ENCODE measurements at places on chromosomes 6 and 20.
A peak's percentile ranks its signal among the peaks of the same experiment; 100 is the strongest.

DNA sequence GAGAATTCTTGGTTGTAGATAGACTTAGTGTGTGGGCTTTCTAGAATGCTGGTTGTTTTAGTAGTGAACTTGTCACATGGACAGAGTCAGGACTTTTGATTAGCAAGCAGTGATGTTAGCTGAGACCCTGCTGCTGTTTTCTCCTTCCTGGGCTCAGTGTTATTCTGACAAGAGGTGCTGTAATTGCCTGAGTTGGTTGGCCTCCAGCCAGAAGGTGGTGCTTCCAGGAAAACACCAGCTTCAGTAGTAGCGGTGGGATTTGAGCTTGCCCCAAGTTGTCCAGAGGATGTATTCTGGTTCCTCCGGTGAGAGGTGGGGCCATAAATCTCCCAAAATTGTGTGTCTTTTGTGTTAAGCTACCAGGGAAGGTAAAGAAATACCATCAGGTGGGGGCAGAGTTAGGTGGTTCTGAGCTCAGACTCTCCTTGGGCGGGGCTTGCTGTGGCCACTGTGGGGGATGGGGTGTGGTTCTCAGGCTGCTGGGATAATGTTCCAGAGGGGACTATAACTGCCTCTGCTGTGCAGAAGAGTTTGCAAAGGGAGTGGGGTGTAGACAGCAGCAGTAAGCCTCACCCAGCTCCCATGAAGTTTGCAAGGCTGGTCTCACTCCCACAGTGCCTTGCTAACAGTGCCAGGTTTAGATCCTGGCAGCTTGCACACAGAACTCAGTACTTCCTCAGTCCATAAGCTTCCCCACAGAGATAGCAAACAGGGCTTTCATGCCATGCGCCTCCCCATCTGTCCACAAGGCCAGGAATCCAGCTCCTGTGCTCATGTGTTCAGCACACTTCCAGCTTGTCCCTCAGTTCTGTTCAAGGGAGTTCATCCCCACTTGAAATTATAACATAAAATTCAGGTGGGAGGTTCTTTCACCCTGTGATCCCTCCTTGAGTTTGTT lies 278.4 kb upstream of the PTCHD4 start:
- no peak for DNase-seq

DNA sequence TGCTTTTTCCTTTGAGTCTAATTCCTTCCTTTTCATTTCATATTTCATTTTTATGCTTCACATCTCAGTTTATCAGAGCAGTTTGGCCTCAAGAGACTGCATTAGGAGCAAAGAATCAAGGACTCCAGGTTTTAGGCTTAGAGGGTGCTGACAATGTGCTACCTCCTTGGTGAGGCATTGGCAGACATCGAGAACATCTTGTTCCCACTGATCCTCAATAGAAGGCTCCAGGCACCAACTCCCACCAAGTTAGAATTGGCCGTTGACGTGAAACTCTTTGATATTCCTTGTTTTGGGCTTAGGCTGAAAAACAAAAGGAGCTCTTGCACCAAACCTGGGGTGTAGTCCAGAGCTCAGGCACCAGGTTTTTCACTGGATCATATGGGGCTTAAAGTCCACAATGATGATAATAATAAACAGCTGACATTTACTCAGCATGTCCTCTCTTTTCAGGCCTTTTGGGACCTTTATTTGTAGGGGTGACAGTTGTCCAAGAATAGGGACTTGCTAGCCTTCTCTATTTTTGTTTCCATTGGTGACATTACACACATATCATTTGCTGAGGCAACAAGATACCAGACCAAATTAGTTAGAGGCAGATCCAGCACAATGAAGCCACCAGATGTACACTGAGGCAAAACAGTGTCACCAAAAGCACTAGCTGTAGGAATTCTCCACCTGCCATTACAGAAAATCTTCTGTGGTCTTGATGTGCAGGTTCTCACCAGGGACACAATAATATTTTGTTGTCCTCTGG lies 81.0 kb upstream of the ENPP5 start:
- DNase-seq = no peak

GRCh38 chr6:52573295-52573694 lies 3.6 kb downstream of the TRAM2 start:
- no peak for DNase-seq

GRCh38 chr20:39473536-39473935 lies 511.4 kb downstream of the DHX35 start:
- DNase-seq = no peak

GRCh38 chr6:87139236-87139635 lies 16.1 kb upstream of the ZNF292 start:
- DNase-seq = peak; percentile 72

GRCh38 chr6:128754658-128755256 lies 128.2 kb upstream of the LAMA2 start:
- DNase-seq = no peak

- DNase-seq = no peak
These were observed 6.4 kb downstream of the RPS21 start for GRCh38 chr20:62393335-62393665.

GRCh38 chr6:16669227-16669626 lies 92.0 kb downstream of the ATXN1 start:
- DNase-seq = no peak

- DNase-seq = no peak
These were observed 925 bp downstream of the FHL5 start for GRCh38 chr6:96563853-96564252.

DNA sequence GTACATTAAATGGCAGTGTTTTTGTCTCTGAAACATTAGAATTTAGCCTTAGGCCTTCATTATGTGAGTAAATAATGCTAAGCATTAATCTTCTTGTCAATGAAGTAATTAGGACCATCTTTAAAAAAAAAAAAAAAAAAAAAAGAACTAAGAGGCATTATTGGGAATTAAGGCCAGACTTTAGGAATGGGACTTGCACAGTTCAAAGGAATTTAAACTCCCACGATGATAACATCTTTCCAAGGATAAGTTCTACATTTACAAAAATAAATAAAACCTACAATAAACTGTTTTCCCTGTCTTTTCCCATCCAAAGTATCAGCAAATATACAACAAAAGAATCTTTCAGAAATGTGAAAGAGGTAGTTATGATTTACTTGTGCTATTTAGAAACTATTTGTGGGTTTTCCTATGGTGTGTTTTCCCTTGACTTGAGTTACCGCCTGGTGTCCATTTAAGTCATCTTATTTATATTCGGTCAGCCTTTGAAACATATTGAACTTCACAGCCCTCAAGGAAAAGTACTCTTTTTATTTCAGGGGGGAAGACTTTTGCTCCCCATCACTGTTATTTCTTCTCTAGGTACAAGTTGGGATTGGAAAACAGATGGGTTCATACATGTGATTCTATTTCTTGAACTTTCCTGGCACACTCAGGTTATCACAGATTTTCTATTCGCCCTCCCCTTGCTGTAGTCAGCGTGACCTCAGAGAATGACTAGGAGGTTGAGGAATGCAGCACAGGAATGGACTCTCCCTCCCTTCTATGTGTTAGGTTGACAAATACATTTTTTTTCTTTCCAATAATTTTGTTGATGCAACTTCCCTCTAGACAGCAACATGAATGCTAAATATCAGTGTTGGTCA lies 13.6 kb downstream of the STMND1 start:
- no peak for DNase-seq

- DNase-seq = peak; percentile 85
These were observed 50.8 kb upstream of the NRN1 start for GRCh38 chr6:6057442-6058053.

- DNase-seq = no peak
These were observed 100.8 kb downstream of the SYCP2 start for GRCh38 chr20:59832406-59833363.

DNA sequence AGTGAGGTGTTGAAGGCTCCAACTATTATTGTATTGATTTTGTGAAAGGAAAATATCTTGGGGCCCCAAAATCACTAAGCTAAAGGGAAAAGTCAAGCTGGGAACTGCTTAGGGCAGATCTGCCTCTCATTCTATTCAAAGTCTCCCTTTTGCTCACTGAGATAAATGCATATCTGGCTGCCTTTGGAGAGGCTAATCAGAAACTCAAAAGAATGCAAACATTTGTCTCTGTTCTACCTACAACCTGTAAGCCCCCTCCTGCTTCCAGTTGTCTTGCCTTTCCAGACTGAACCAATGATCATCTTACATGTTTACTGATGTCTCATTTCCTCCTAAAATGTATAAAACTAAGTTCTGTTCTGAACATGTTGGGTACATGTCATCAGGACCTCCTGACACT lies 125.9 kb downstream of the HTR1B start:
- no peak for DNase-seq

DNA sequence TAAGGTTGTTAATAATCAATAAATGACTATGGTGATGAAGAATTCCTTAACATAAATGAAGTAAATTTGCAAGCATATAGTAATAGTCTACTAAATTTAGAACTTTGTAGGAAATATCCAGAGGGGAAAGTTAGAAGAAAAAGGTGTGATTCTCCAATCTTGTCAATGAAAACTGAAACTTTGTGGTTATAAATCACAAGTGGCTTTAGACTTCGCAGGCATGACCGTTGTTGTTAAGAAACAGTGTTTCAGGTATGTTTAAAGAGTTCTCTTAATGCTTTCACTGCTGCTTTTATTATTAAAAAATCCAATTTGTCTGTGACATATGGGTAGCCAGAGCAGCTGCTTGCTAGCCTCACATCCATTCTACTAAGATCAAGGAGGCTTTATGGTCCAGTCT lies 475.6 kb upstream of the ADGRB3 start:
- no peak for DNase-seq

DNA sequence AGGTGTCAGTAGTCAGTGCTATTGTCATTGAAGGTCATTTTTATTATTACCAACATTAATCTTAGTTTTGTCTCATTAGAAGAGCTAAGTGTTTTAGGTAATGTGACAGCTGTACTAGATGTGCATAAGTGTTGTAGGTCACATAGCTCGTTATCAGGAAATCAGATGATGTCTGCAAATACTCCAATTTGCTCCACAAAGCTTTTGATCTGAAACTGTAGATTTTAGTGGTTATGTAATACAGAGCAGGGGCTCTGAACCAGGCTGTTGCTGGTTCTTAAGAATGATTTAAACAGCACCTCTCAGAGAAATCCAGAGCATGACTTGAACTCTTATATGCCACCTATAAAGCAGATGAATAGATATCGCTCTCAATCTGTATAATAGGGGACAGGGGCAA lies 2.5 kb downstream of the IL17F start:
- DNase-seq = no peak

GRCh38 chr6:9943986-9944385 lies 470.9 kb downstream of the TFAP2A start:
- DNase-seq = no peak

GRCh38 chr6:41439524-41440418 lies 104.4 kb downstream of the NCR2 start:
- peak; percentile 31 for DNase-seq

DNA sequence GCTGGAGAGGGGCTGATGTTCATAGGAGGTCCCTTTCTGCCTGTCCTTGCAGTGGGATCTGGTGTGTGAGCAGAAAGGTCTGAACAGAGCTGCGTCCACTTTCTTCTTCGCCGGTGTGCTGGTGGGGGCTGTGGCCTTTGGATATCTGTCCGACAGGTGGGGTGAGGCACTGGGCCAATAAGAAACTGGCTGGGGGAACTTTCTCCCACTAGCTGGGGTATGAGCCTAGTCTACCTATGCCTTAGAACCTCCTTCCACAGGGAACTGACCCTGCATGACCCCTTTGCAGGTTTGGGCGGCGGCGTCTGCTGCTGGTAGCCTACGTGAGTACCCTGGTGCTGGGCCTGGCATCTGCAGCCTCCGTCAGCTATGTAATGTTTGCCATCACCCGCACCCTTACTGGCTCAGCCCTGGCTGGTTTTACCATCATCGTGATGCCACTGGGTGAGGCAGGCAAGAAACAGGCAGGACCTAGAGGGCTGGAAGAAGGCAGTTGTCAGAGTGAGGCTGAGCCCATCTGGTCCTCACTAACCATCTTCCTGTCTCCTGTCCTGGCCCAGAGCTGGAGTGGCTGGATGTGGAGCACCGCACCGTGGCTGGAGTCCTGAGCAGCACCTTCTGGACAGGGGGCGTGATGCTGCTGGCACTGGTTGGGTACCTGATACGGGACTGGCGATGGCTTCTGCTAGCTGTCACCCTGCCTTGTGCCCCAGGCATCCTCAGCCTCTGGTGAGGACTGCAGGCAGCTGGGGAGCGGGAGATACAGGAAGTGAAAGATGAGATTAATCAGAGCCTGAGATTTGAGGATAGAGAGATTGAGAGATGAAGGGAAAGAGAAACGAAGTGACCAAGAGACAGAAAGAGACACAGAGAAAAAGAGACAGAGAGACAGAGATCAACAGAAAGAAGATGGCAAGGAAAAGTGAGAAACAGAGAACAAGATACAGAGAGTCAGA lies 1.6 kb downstream of the SLC22A7 start:
- DNase-seq = no peak

- no peak for DNase-seq
These were observed 135.0 kb upstream of the MAN1A1 start for GRCh38 chr6:119484598-119484997.
